ENCODE measurements at places on chromosomes 7 and 10. TPM values are rescaled to one million over a fixed set of nuclear protein-coding genes. Genes with fewer than 3 reads are reported as not detected.

HACD1 gene
- total RNA-seq: 0.93 TPM

MAGI2 gene
- total RNA-seq: 0.19 TPM

LEP gene
- total RNA-seq: not detected

PTF1A gene
- not detected for total RNA-seq

ANXA7 gene
- total RNA-seq: 113 TPM

CASP7 gene
- 42.1 TPM for total RNA-seq

POU6F2 gene
- not detected for total RNA-seq

EPHA1 gene
- 1.6 TPM for total RNA-seq

DYNC1I1 gene
- total RNA-seq: not detected

SLC18A2 gene
- not detected for total RNA-seq

MACROH2A2 gene
- total RNA-seq: 7.4 TPM

TAS2R3 gene
- total RNA-seq: 0.75 TPM

CHPF2 gene
- 46.8 TPM for total RNA-seq

EGFR gene
- total RNA-seq: not detected

KIF11 gene
- 79.6 TPM for total RNA-seq

PRSS37 gene
- not detected for total RNA-seq

CYCS gene
- total RNA-seq: 160 TPM

SLC35G1 gene
- 6.1 TPM for total RNA-seq

C10orf95 gene
- total RNA-seq: 0.35 TPM

PAX4 gene
- total RNA-seq: not detected

GRCh38 chr10:82801289-82801688 lies 926.3 kb downstream of the NRG3 start:
- no peaks in the 10 kb centered on the region for H3K27me3 ChIP-seq
- no peak overlapping the region for H3K27ac ChIP-seq
- no peaks in the 10 kb centered on the region for H3K4me1 ChIP-seq
- DNase-seq: no peak
- no peak overlapping the region for H3K4me3 ChIP-seq

DNA sequence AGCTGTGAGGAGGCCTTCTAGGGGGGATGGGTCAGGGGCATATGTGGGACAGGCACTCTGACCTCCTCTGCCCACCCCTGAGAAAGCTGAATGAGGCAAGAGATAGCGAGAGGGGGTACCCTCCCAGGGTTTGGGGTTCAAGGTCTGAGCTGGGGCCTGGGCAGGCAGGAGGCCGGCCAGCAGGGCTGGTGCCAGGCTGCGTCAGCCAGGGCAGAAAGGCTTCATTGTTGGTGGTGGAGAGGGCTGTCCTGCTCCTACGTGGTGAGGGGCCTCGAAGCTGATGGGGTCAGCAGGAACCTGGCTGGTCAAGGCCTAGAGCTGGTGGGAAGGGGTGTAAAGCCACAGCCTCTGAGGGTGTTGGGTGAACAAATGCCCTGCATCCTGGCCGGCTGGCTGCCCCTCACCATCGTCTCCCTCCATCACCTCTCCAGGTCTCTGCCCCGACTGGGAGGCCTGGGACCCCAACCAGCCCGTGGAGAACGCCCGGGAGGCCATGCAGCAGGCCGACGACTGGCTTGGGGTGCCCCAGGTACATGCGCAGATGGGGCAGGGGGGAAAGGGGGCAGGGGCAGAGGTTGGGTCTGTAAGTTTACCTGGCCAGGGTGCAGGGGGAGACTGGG lies 6.6 kb downstream of the FLNC start:
- H3K4me1 ChIP-seq: no peaks in the 10 kb centered on the region
- H3K4me3 ChIP-seq: no peak overlapping the region
- no peaks in the 10 kb centered on the region for H3K36me3 ChIP-seq
- no peak overlapping the region for H3K27ac ChIP-seq

- DNase-seq: no peak
- H3K36me3 ChIP-seq: no peaks in the 10 kb centered on the region
- H3K27me3 ChIP-seq: peaks cover 5% of the 10 kb centered on the region
These were observed 20.7 kb downstream of the TSPAN13 start for GRCh38 chr7:16774294-16774693.

- DNase-seq: no peak
- no peak overlapping the region for H3K27ac ChIP-seq
- H3K4me1 ChIP-seq: no peaks in the 10 kb centered on the region
These were observed 98.3 kb upstream of the SEC61G start for GRCh38 chr7:54857294-54857693.

DNA sequence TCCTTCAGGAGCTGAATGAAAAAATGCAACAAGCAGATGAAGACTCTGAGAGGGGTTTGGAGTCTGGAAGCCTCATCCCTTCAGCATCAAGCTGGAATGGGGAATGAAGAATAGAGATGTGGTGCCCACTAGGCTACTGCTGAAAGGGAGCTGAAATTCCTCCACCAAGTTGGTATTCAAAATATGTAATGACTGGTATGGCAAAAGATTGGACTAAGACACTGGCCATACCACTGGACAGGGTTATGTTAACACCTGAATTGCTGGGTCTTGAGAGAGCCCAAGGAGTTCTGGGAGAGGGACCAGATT lies 5.4 kb downstream of the IFIT2 start:
- H3K27me3 ChIP-seq: peaks cover 2% of the 10 kb centered on the region
- peaks cover 57% of the 10 kb centered on the region for H3K36me3 ChIP-seq
- H3K4me1 ChIP-seq: peaks cover 29% of the 10 kb centered on the region
- no peak for DNase-seq
- H3K4me3 ChIP-seq: no peak overlapping the region
- H3K27ac ChIP-seq: no peak overlapping the region

- H3K27me3 ChIP-seq: no peaks in the 10 kb centered on the region
- peak overlapping the region; percentile 32 for H3K4me3 ChIP-seq
- H3K27ac ChIP-seq: peak overlapping the region; percentile 73
- peak; percentile 48 for DNase-seq
These were observed 35.9 kb downstream of the CCM2 start for GRCh38 chr7:45035893-45036292.

- no peak overlapping the region for H3K4me3 ChIP-seq
- no peaks in the 10 kb centered on the region for H3K4me1 ChIP-seq
- DNase-seq: no peak
- H3K36me3 ChIP-seq: no peaks in the 10 kb centered on the region
- no peaks in the 10 kb centered on the region for H3K27me3 ChIP-seq
- H3K27ac ChIP-seq: no peak overlapping the region
These were observed 276.5 kb downstream of the MAGI2 start for GRCh38 chr7:79176859-79177477.

DNA sequence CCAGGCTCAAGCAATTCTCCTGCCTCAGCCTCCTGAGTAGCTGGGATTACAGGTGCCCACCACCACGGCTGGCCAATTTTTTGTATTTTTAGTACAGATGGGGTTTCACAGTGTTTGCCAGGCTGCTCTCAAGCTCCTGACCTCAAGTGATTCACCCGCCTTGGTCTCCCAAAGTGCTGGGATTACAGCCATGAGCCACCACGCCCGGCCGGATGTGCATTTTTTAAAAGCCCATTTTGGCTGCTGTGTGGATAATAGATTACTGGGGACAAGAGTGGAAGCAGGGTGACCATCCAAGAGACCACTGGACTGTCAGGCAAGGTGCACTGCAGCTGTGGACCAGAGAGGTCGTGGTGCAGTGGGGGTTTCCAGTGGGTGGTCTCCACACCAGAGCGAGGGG lies 21.4 kb downstream of the HKDC1 start:
- no peak for DNase-seq
- no peak overlapping the region for H3K4me3 ChIP-seq
- H3K36me3 ChIP-seq: no peaks in the 10 kb centered on the region
- peaks cover 36% of the 10 kb centered on the region for H3K4me1 ChIP-seq

DNA sequence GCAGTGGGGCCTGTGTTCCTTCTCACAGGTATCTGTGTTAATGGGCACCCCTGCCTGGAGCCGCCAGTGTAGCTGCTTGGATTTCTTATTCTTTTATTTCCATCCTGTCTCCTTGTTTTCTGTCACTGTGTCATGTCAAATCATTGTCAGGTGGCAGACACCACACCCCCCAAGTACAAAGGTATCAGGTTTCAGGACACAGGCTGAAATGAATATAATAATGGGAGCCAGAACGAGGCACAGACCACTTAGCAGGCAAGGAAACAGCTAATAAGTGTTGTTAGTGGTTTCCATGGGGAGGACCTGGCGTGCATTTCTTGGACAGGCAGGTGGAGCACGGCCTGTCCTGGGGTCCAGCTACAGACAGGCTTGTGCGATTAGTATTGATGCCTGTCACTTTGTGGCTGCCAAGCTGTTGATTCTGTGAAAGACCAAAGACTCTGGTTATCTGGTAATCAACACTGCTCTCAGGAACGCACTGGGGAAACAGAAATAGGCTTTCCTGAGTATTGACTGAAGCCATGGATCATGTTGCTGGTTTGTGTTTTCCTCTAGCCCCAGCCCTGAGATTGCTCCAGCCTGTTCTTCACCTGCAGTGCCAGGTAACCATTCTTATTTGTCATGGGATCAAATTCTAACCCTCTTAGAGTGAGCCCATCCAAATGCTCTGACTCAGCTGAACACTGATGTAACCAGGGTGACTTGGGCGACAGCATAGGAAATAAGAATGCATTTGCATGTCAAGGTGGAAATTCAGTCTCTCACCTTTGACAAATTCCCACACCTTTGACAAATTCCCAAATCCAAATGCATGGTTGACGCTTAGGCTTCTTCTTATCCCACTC lies 1002.0 kb downstream of the LRMDA start:
- no peak overlapping the region for H3K4me3 ChIP-seq
- H3K4me1 ChIP-seq: no peaks in the 10 kb centered on the region
- no peaks in the 10 kb centered on the region for H3K36me3 ChIP-seq
- no peak overlapping the region for H3K27ac ChIP-seq

DNA sequence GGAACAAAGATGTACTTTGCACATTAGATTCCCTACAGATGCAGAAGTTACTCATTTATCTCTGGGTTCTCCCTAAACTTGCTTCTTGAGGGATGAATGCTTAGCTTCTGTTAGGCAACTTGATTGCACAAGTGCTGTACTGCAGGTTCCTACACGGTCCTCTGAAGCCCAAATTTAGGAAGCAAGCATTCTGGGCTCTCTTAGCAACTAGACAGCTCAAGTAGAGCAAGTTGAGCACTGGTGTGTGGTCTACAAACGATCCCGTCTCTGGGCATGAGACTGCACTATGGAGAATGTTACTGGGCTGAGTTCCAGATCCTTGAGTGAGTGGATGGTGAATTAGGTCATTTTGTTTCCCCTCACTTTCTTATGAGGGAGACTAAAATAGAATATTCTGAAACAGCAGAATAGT lies 14.3 kb downstream of the SEMA3D start:
- no peak overlapping the region for H3K4me3 ChIP-seq
- no peaks in the 10 kb centered on the region for H3K36me3 ChIP-seq
- no peaks in the 10 kb centered on the region for H3K4me1 ChIP-seq
- no peak for DNase-seq

- no peak for DNase-seq
- no peaks in the 10 kb centered on the region for H3K36me3 ChIP-seq
- H3K27me3 ChIP-seq: peaks cover 6% of the 10 kb centered on the region
- no peaks in the 10 kb centered on the region for H3K4me1 ChIP-seq
- no peak overlapping the region for H3K27ac ChIP-seq
These were observed 50.9 kb downstream of the CALML3 start for GRCh38 chr10:5575482-5576153.

- no peaks in the 10 kb centered on the region for H3K4me1 ChIP-seq
- DNase-seq: no peak
- no peak overlapping the region for H3K4me3 ChIP-seq
- no peak overlapping the region for H3K27ac ChIP-seq
These were observed 769.1 kb downstream of the SUGCT start for GRCh38 chr7:40903872-40904271.

- H3K27ac ChIP-seq: no peak overlapping the region
- no peak for DNase-seq
- no peaks in the 10 kb centered on the region for H3K4me1 ChIP-seq
- H3K36me3 ChIP-seq: no peaks in the 10 kb centered on the region
- no peak overlapping the region for H3K4me3 ChIP-seq
These were observed 432.6 kb downstream of the TNS3 start for GRCh38 chr7:47149208-47149839.

GRCh38 chr7:115676080-115676479 lies 354.5 kb downstream of the TFEC start:
- no peaks in the 10 kb centered on the region for H3K36me3 ChIP-seq
- no peaks in the 10 kb centered on the region for H3K27me3 ChIP-seq
- no peak overlapping the region for H3K27ac ChIP-seq
- no peaks in the 10 kb centered on the region for H3K4me1 ChIP-seq

GRCh38 chr10:50951365-50951764 lies 65.9 kb upstream of the A1CF start:
- DNase-seq: no peak
- H3K4me1 ChIP-seq: no peaks in the 10 kb centered on the region
- peaks cover 10% of the 10 kb centered on the region for H3K27me3 ChIP-seq
- no peak overlapping the region for H3K4me3 ChIP-seq
- no peaks in the 10 kb centered on the region for H3K36me3 ChIP-seq

DNA sequence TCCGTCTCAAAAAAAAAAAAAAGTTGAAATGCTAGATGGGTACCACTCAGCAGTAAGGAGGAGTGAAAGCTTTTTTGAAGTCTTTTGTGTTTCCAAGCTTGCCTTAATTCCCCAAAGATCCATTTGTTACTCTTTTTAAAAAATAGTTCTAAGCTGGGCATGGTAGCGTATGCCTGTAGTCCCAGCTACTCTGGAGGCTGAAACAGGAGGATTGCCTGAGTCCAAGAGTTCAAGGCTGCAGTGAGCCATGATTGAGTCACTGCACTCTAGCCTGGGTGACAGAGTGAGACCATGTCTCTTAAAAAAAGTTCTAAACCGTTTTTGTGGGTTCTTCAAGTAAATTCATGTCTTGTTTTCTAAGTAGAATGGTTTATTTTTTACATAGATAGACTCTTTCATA lies 5.3 kb downstream of the TBC1D12 start:
- no peak for DNase-seq
- H3K4me3 ChIP-seq: no peak overlapping the region
- H3K27ac ChIP-seq: no peak overlapping the region
- H3K4me1 ChIP-seq: peaks cover 5% of the 10 kb centered on the region
- H3K36me3 ChIP-seq: no peaks in the 10 kb centered on the region
- H3K27me3 ChIP-seq: peaks cover 80% of the 10 kb centered on the region

- no peak overlapping the region for H3K4me3 ChIP-seq
- peaks cover 15% of the 10 kb centered on the region for H3K27me3 ChIP-seq
- H3K36me3 ChIP-seq: no peaks in the 10 kb centered on the region
- H3K27ac ChIP-seq: no peak overlapping the region
These were observed 45.2 kb upstream of the CAV2 start for GRCh38 chr7:116454377-116454776.

- no peaks in the 10 kb centered on the region for H3K27me3 ChIP-seq
- peaks cover 6% of the 10 kb centered on the region for H3K4me1 ChIP-seq
- H3K36me3 ChIP-seq: peaks cover 17% of the 10 kb centered on the region
- H3K27ac ChIP-seq: no peak overlapping the region
- DNase-seq: no peak
- H3K4me3 ChIP-seq: no peak overlapping the region
These were observed 33.1 kb downstream of the KAT6B start for GRCh38 chr10:74859546-74859945.

DNA sequence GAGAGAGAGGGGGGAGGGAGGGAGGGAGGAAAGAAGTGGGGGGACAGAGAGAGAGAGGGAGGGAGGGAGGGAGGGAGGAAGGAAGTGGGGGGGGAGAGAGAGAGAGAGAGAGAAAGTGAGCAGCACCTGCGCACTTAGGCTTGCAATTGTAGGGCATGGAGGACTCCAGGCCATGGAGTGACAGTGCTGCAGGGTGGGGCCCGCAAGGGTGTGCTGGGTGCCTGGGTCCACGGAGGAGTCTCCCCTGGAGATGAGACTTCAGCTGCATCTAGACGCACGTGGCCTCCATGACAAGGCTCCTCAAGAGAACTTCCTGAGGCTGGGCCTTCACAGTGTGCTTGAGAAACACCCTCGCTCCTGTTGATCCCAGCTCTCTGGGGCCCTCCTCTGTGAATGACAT lies 44.5 kb downstream of the CLRN3 start:
- H3K36me3 ChIP-seq: no peaks in the 10 kb centered on the region
- H3K27ac ChIP-seq: no peak overlapping the region
- H3K4me3 ChIP-seq: no peak overlapping the region
- no peak for DNase-seq
- no peaks in the 10 kb centered on the region for H3K27me3 ChIP-seq

- H3K36me3 ChIP-seq: peaks cover 2% of the 10 kb centered on the region
- no peak for DNase-seq
- no peak overlapping the region for H3K4me3 ChIP-seq
These were observed 56.2 kb upstream of the SMNDC1 start for GRCh38 chr10:110360857-110361474.
